ENCODE measurements at places on chromosomes 5 and 9.

DNA sequence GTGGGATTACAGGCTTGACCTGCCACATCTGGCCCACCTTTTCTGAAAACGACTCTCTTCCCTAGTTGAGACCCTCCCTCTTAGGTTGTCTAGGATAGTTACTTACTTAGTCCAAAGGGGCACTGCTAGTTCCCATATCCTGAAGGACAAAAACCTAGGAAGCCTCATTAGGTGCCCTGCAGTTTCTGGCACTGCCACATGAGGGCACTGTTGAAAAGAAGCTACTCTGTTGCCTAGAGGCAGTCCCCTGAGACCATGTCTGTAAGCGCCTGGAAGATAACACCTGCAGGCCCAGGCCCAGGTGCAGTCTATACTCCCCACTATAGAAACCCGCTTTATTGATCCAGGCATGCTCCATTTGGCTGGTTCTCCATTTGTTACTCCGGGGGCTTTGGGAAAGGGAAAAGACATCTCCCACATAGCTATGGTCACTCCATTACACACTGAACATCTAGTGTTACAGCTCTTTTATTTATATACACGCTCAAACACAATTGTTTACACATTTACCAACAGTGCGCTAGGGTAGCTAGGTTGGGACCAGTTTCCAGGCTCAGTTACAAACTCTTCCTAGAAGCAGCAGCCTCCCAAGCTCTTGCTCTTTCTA is 73.4 kb upstream of the PPARGC1B start:
- DNase-seq, result no peak

DNA sequence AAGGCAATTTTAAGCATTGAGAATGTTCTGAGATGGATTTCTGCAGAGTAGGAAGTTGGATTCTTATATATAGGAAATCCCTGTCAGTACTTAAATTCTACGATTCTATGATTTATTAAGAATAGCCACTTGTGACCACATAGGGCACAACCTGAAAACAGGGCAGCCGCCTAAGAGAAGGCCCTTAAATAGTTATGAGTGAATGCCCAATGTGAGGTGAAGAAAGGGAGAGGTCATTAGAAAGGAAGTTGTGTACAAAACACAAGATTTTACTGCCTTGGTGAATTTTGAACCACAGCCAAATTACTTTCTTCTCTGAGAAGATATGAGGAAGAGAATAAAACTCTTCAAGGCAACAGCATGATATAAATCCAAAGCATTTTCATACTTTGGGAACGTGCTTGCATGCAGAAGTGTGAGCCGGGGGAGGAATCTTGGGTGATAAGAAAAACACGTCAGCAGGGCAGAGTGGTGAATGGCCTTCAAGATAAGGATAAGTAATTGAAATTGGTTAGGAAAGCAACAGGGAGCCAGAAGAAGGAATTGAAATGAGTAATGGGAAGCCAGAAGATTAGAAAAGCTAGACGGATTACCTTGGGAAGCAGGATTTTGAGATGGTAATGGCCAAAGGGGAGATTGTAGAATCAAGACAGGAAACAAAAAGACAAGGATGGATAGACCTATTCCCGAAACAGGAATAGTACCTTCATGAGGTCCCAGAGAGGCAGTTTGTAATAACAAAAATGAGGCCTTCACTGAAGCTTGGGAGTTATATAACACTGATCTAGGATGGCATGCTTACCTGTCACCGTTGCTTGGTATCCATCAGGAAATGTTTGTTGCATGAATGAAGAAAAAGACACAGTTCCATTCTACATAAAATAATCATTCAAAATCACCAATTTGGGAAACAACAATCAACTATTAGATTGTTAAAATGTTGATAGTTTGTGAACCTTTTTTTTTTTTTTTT is 244.3 kb downstream of the PDE4D start:
- no peak for DNase-seq

GRCh38 chr5:176658007-176658599 is 10.8 kb downstream of the TSPAN17 start:
- no peak for DNase-seq

GRCh38 chr9:84945878-84946538 is 276.5 kb downstream of the NTRK2 start:
- no peak for DNase-seq

DNA sequence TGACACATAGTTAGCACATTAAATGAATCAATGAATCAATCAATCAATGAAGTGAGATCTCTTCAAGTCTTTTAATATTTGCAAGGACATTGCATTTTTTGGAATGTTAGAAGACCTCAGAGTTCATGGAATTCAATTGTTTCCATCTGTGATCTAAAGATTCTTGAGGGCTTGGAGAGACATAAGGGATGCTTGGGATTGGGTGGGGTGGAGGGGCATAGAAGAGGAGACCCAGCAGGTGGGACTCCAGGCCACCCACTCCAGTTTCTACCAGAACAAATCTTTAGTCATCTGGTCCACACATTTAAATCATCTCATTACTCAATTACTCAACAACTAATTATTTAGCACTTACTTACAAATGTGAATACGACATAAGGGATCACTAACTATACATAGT is 251.0 kb upstream of the TRIM32 start:
- no peak for DNase-seq

GRCh38 chr5:424301-425110 is 18.5 kb upstream of the EXOC3 start:
- DNase-seq, result no peak

DNA sequence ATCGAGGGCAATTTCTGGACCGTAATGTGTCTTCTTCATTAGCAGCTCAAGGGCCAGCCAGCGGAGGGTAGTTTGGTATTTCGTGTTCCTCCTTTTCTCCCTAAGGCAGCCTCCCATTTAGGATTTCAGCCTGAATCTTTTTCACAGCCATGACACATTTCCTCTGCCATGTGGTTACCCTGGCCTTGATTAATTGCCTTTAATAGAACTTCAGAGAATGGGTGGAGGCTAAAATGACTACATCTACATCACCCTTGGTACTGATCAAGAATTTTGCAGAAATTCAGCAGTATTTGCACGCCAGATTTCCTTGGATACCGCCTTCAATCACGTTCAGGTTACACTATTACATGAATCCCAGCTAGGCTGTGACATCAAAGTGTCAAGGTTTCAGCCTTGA is 58.0 kb downstream of the ADAMTS16 start:
- no peak for DNase-seq

DNA sequence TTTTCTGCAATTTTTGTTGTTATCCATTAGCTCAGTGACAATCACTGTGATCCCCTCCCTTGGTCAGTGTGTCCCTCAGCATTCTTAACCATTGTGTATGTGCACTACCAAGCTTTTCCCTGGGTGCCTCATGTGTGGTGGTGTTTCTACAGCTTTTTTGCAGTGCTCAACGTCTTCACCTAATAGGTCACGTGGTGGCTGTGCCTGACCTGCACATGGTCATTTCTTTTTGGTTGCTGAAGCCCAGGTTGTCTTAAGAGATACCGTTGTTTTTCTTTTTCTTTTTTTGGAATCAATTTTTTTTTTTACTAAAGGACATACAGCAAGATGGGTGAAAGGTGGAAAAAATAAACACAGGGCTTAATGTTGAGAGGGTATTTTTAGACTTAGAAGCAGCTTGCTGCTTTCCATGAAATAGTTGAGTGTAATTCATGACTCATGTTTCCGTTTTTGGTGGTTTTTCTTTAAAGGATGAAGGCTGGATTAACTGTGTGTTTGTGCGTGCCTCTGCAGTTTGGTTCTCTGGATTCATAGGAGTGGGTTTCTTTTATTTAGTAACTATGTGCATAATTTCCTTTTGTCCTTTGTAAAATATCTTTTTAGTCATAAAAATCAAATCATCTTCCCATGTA is 22.2 kb downstream of the SH3GL2 start:
- no peak for DNase-seq
